ENCODE measurements at places on chromosomes 4 and X.

GRCh38 chr4:78616046-78616498 lies 64.5 kb downstream of the ANXA3 start:
- H3K4me3 ChIP-seq, result no peak overlapping the region
- no peak overlapping the region for H3K27ac ChIP-seq
- peaks cover 25% of the 10 kb centered on the region for H3K4me1 ChIP-seq

GRCh38 chr4:89324671-89325070 lies 17.1 kb upstream of the GPRIN3 start:
- no peak for DNase-seq
- H3K4me3 ChIP-seq, result no peak overlapping the region
- no peak overlapping the region for H3K27ac ChIP-seq
- no peaks in the 10 kb centered on the region for H3K36me3 ChIP-seq
- H3K4me1 ChIP-seq, result peaks cover 10% of the 10 kb centered on the region
- no peaks in the 10 kb centered on the region for H3K27me3 ChIP-seq

- H3K27ac ChIP-seq, result no peak overlapping the region
- peak; percentile 4 for DNase-seq
- peaks cover 7% of the 10 kb centered on the region for H3K4me1 ChIP-seq
- no peaks in the 10 kb centered on the region for H3K36me3 ChIP-seq
- no peak overlapping the region for H3K4me3 ChIP-seq
Observed at GRCh38 chr4:74543231-74543781, 98.4 kb downstream of the AREG start.

- H3K27ac ChIP-seq, result no peak overlapping the region
- no peaks in the 10 kb centered on the region for H3K4me1 ChIP-seq
- H3K36me3 ChIP-seq, result no peaks in the 10 kb centered on the region
- no peaks in the 10 kb centered on the region for H3K27me3 ChIP-seq
- no peak overlapping the region for H3K4me3 ChIP-seq
Observed at GRCh38 chr4:118974758-118975157, 86.1 kb downstream of the SYNPO2 start.

DNA sequence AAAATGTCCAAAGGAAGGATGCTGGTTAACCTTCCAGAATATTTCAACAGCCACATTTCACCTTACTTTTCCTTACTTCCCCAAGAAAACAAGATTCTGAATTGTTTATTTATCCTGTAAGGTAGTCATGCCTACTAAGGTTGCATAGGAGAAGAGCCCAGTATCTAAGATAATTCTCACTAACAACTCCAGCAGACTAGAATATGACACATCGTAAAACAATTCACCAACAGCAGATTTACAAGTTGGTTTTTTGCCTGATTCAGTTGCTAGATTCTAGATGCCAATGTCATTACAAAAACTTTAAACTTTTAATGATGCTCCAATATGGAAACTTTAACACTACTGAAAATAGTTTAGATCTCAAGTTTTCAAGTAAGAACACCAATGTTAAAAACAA lies 176.4 kb downstream of the IL13RA2 start:
- no peaks in the 10 kb centered on the region for H3K36me3 ChIP-seq
- no peak overlapping the region for H3K4me3 ChIP-seq
- H3K27me3 ChIP-seq, result no peaks in the 10 kb centered on the region

- H3K4me1 ChIP-seq, result no peaks in the 10 kb centered on the region
- H3K27me3 ChIP-seq, result peaks cover 13% of the 10 kb centered on the region
- DNase-seq, result no peak
- no peaks in the 10 kb centered on the region for H3K36me3 ChIP-seq
Observed at GRCh38 chr4:40998675-40999358, 215.5 kb downstream of the APBB2 start.

- peaks cover 27% of the 10 kb centered on the region for H3K4me1 ChIP-seq
- no peak overlapping the region for H3K4me3 ChIP-seq
- no peak for DNase-seq
- no peaks in the 10 kb centered on the region for H3K27me3 ChIP-seq
- no peak overlapping the region for H3K27ac ChIP-seq
- peaks cover 10% of the 10 kb centered on the region for H3K36me3 ChIP-seq
Observed at GRCh38 chrX:110287605-110288004, 30.3 kb downstream of the AMMECR1 start.

DNA sequence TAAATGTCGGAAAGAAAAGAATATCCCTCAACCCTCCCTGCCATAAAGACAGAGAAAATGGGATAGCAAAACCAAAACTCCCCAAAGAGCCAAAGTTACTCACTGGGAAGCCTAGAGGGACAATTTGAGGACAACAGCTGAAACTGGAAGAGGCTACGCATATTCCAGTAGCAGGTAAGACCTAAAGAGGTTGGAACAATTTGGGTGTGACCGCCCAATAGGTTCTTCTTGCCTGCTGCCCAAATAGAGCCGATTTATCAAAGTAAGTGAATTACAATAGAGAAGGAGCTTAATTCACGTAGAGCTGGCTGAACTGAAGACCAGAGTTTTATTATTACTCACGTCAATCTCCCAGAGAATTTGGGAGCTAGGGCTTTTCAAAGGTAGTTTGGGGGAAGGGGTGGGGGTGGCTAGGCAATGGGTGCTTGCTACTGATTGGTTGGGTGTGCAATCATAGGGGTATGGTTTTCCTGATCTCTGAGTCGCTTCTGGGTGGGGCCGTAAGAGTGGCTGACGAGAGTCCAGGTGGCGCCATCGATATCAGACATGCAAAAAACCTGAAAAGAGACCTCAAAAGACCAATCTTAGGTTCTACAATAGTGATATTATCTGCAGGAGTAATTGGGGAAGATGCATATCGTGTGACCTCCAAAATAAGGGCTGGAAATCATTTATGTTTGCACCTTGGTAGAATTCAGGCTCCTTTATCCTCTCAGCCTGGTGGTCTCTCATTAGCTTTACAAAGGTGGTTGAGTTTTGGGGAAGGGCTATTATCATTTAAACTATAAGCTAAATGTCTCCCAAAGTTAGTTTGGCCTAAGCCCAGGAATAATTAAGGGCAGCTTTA lies 39.0 kb upstream of the SLC7A3 start:
- H3K36me3 ChIP-seq, result no peaks in the 10 kb centered on the region
- H3K27me3 ChIP-seq, result no peaks in the 10 kb centered on the region

- no peaks in the 10 kb centered on the region for H3K4me1 ChIP-seq
- no peak overlapping the region for H3K27ac ChIP-seq
- H3K36me3 ChIP-seq, result no peaks in the 10 kb centered on the region
- H3K4me3 ChIP-seq, result no peak overlapping the region
- no peak for DNase-seq
Observed at GRCh38 chr4:176090115-176090514, 24.5 kb downstream of the WDR17 start.

DNA sequence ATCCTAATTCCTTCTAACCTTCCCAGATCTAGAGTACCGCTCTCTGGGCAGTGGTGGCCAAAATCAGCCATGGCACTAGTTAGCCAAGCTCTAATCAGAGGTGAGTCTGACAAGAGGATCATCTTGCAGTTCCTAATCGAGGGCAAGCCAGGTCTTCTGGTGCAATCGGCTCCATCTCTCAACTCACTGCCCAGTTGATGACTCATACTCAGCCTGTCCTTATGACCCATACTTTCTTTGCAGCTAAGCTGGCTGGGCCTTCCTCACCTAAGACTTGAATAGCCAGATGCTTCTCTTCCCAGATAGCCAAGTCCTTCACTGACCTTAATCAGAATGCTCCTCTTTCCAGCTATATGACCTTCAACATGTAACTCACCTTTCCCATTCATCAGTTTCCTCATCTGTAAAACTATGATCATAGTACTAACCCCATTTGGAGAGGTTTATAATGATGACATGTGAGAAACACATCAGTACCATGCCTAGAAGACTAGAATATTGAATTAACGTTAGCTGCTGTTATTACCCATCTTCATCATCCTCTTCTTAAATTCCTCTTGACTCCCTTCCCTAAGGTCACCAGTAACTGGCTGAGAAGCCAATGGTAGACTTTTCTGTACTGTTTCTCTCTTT lies 57.1 kb downstream of the RELL1 start:
- no peaks in the 10 kb centered on the region for H3K27me3 ChIP-seq
- H3K4me3 ChIP-seq, result no peak overlapping the region
- H3K36me3 ChIP-seq, result peaks cover 31% of the 10 kb centered on the region
- H3K4me1 ChIP-seq, result no peaks in the 10 kb centered on the region

DNA sequence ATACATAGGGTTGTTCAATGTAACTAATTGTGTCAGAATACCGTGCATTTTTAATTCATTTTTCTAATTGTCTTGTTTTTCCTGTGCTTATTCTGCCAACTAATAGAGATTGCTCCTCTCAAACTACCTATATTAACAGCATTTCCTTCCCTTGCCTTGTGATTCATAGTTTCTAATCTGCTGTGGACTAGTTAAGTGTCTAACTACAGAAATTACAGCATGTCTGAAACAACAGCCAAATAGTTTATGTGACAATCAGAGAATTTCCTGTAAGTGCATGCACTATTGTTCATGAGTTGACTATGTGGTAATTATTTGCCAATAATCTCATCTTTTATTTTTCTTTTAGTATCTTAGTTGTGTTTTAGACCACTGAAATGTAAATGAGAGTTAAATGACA lies 4.1 kb upstream of the SEC24B start:
- no peak for DNase-seq
- H3K36me3 ChIP-seq, result peaks cover 13% of the 10 kb centered on the region
- H3K27me3 ChIP-seq, result no peaks in the 10 kb centered on the region
- peaks cover 32% of the 10 kb centered on the region for H3K4me1 ChIP-seq

DNA sequence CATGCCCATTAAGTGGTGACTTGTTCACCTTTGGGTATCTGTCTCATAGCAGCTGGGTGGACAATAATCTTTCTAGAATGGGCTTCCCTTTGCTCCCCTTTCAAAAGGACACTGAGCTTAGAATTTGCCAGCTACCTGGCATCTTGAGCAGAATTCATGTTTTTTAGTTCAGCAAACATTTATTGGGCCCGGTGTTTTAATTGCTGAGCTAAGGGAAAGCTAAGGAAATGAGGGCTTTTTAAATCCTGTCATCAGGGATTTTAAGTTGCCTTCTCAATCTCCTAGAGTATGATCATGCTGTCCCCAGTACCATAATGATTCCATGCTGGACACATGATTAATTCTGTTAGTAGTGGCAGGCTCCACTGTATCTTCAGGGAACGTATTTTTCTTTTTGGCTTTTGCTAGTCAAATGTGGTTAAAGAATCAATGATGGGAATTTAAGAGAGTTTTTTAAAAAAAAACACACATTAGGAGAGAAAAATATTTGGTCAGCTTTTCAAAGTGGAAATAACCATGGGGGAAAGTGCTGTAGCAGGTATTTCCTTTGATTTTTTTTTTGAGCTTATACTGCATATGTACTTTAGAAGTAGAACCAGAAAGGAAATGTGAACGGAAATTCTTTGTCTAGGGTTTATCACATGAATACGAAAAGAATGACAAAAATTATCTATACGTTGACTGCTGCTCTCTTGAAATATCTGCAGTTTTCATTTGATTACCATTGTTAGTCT lies 208.9 kb downstream of the CLCN4 start:
- H3K4me1 ChIP-seq, result no peaks in the 10 kb centered on the region
- H3K4me3 ChIP-seq, result no peak overlapping the region
- no peaks in the 10 kb centered on the region for H3K36me3 ChIP-seq
- H3K27ac ChIP-seq, result no peak overlapping the region
- DNase-seq, result no peak
- no peaks in the 10 kb centered on the region for H3K27me3 ChIP-seq

DNA sequence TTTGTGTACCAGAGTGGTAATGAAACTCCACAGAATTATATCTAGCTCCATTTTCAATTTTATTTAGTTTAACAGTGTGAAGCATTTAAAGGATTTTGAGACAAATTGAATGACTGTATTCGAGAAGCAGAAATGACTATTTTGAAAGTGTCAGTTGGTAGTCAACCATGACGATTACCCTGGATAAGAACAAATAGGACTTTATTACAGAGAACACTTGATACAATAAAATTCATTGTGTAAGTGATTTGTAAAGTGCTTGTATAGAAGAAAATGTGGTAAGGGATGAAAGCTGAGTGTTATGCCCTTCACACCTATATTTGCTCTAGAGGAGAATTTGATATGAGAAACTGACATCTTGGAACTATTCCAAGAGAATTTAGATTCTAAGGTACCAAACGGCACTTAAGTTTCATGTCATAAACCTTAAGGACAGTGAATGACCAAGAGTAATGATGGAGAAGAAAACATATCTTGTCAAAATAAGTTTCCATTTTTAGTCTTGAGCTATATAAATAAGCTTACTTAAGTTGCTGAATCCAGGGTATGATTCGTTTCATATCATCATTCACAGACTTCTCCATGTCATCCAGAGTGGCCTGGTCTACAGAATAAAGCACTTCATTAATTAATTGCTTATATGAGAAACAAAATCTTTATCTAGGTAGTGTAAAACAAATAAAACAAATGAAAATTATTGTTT lies 34.6 kb downstream of the MED14 start:
- no peaks in the 10 kb centered on the region for H3K4me1 ChIP-seq
- no peak for DNase-seq
- H3K36me3 ChIP-seq, result peaks cover 27% of the 10 kb centered on the region
- no peaks in the 10 kb centered on the region for H3K27me3 ChIP-seq
- no peak overlapping the region for H3K4me3 ChIP-seq

GRCh38 chrX:10106806-10107205 lies 50.0 kb upstream of the CLCN4 start:
- peaks cover 19% of the 10 kb centered on the region for H3K36me3 ChIP-seq
- peaks cover 49% of the 10 kb centered on the region for H3K4me1 ChIP-seq
- H3K4me3 ChIP-seq, result peak overlapping the region; percentile 45
- no peaks in the 10 kb centered on the region for H3K27me3 ChIP-seq
- DNase-seq, result peak; percentile 62
- H3K27ac ChIP-seq, result peak overlapping the region; percentile 70

DNA sequence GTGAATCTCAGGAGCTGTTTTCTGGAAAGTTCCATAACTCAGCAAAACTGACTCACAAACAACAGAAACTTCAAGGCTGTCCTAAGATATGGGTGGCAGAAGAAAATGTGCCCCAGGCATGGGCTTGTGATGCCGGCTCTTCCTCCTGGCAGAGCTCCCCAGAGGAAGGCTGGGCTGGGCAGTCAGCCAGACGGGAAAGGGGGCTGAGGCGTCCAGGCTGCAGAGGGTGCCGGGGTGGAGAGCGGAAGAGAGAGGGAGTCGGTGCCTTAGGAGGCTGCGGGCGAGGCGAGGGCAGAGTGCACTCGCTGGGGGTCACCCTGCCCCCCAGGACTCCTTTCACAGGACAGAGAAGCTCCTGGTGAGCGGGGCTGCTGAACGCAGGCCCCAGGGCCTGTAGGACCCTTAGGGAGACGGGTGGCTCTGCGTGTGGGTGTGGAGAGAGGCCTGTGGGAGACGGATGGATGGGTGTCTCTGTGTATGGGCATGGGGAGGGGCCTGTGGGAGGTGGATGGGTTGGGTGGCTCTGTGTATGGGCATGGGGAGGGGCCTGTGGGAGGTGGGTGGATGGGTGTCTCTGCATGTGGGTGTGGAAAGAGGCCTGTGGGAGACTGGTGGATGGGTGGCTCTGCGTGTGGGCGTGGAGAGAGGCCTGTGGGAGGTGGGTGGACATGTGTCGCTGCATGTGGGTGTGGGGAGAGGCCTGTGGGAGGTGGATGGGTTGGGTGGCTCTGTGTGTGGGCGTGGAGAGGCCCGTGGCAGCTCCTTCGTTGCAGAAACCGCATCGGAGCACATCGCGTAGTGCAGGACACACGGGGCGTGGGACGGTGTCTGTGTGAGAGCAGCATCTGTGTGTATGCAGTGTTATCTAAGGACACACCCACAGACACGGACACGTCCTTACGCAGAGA lies 15.9 kb downstream of the PCGF3 start:
- H3K4me3 ChIP-seq, result no peak overlapping the region
- peaks cover 8% of the 10 kb centered on the region for H3K4me1 ChIP-seq
- DNase-seq, result no peak
- no peak overlapping the region for H3K27ac ChIP-seq
- H3K27me3 ChIP-seq, result no peaks in the 10 kb centered on the region

Data from activated CD4-positive, alpha-beta T cell treated with anti-CD3 and anti-CD28 coated beads for 36 hours (primary cell).